Spleen (tissue), 13 donors: ENCODE measurements at places on chromosomes 4 and X. TPM values are rescaled to one million over a fixed set of nuclear protein-coding genes. Genes with fewer than 3 reads are reported as not detected.

GRCh38 chrX:2984342-2984741 lies 22.0 kb upstream of the ARSH start:
- no peaks in the 10 kb centered on the region for H3K36me3 ChIP-seq
- no peaks in the 10 kb centered on the region for H3K27me3 ChIP-seq
- no peaks in the 10 kb centered on the region for H3K4me1 ChIP-seq
- H3K27ac ChIP-seq: no peak overlapping the region
- DNase-seq: no peak

DNA sequence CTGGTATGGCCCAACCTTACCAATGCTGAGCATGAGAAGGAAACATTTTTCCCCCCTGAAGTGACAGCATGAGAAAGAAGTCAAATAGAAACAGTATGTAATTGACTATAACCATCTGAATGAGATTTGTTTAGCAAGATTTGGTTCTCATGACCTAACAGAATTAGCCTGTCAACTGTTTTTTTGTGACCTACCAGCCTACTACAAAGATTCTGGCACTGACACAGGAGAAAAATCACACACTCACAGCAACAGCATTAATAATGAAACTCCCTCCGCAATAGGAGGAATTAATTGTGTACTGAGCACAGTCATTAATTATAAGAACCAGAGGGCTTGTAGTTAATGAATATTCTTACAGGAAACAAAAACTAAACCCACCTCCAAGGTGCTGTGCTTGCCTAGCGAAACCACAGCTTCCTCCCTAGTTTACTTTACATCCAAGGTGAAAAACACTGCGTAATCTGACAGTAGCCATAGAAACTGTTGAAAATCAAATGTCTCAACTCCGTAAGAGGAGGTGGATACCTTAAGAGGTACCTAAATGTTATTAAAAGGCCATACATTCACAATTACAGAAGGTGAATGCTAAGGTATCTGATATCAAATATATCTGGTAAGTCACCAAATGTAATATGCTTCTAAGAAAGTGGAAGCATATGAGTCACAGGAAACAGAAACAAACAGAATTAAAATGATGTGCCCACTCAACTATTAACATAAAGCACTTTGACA lies 34.9 kb downstream of the MMRN1 start:
- no peaks in the 10 kb centered on the region for H3K36me3 ChIP-seq
- no peaks in the 10 kb centered on the region for H3K4me1 ChIP-seq
- H3K27me3 ChIP-seq: no peaks in the 10 kb centered on the region
- no peak overlapping the region for H3K27ac ChIP-seq
- no peak for DNase-seq

DNA sequence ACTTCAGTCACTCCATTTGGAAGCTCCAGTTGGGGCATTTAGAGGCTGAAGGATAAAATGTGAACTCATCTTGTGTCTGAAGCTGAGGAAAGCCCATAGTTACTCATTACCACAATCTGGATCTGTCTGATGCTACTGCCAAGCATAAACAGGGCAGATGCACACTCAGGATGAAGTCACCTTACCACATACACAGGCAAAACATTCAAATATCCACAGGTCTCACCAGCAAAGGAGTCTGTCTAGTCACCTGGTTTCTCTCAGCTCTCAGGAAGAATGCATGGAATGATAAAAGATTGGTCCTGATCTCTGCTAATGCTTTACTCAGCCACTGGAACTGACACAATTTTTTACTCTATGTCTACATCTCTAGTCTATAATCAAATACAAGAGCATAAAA lies 13.0 kb upstream of the ODAPH start:
- no peaks in the 10 kb centered on the region for H3K4me1 ChIP-seq
- H3K4me3 ChIP-seq: no peak overlapping the region
- no peak overlapping the region for H3K27ac ChIP-seq
- H3K27me3 ChIP-seq: no peaks in the 10 kb centered on the region
- peaks cover 6% of the 10 kb centered on the region for H3K36me3 ChIP-seq

DNA sequence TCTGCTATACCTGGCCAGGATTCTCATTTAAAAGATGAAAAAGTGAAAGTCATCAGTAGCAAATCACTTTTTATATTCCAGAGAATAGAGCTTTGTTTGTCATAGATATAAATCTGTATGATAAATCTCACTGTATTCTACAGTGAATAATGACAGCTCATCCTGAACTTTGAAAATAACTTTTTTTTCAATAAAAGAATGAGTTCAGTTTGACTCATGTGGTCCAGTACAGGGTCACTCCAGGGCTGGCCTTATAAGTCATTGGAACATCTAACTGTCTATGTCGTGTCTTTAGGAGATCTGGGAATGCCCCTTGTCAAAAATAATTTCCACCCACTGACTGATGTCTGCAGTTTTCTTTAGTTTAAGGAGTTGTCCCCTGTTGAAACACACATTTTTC lies 18.5 kb upstream of the CXCL8 start:
- no peak for DNase-seq
- no peaks in the 10 kb centered on the region for H3K27me3 ChIP-seq
- H3K4me3 ChIP-seq: no peak overlapping the region
- no peaks in the 10 kb centered on the region for H3K36me3 ChIP-seq
- no peak overlapping the region for H3K27ac ChIP-seq

DNA sequence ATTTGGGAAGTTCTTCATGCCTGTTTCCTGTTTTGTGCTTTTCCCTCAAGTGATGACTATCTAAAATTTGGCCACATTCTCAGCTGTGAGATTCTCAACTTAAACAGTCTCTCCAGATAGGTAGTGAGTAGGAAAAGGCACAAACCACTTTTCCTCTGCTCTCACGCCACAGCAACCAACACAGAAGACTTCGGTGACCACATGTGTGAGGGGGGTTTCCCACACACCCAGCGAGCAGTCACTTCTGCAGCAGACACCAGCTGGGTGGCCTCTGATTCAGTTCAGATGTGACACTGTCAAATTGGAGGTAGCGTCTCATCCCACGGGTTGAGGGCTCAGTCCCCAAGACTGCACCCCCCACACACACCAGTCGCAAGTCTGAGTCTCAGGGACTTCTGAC lies 25.1 kb upstream of the CLDN34 start:
- no peak overlapping the region for H3K4me3 ChIP-seq
- H3K36me3 ChIP-seq: no peaks in the 10 kb centered on the region
- no peaks in the 10 kb centered on the region for H3K27me3 ChIP-seq
- H3K27ac ChIP-seq: no peak overlapping the region
- no peak for DNase-seq
- H3K4me1 ChIP-seq: no peaks in the 10 kb centered on the region

- H3K4me3 ChIP-seq: no peak overlapping the region
- no peaks in the 10 kb centered on the region for H3K36me3 ChIP-seq
- no peaks in the 10 kb centered on the region for H3K27me3 ChIP-seq
- H3K4me1 ChIP-seq: no peaks in the 10 kb centered on the region
Observed at GRCh38 chr4:83138946-83139345, 24.4 kb upstream of the PLAC8 start.

DNA sequence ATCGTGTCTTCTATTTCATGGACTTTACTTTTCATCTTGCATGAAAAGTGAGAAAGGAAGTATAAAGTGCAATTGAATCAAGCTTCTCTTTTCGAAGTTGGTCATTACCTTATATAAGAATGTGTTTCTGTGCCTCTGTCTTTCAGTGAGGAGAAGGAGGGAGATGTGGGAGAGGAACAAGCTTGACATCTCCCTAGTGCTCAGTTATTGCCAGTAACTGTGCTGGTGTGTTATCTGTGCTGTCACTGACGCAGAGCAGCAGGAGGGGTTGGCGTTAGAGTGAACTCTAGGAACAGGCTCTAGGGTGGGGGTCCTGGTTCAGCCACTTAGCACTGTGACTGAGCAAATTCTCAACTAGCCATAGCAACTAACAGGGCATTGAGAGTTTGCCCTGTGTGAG lies 34.0 kb upstream of the TBC1D9 start:
- H3K27ac ChIP-seq: peak overlapping the region; percentile 86
- H3K27me3 ChIP-seq: no peaks in the 10 kb centered on the region
- H3K4me3 ChIP-seq: no peak overlapping the region
- no peak for DNase-seq

DNA sequence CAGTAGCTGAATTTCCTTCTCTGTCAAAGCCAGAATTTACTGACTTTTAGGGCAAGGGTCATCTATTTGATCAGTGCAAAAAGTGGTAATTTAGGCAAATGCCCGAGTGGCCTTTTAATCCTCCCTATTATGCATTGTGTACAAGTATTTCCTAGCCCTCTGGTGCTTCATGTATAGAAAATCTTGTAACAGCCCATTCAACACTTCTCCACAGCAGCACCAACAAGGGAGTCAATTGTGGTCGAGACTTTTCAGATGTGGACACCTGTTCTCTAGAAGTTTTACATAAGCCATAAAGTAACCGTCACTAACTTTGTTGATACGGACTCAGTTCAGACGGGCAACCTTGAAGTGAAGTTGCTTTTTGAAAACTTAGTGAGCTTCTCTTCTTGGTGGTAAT lies 50.9 kb upstream of the FHDC1 start:
- no peaks in the 10 kb centered on the region for H3K27me3 ChIP-seq
- H3K4me1 ChIP-seq: no peaks in the 10 kb centered on the region
- H3K4me3 ChIP-seq: no peak overlapping the region

DNA sequence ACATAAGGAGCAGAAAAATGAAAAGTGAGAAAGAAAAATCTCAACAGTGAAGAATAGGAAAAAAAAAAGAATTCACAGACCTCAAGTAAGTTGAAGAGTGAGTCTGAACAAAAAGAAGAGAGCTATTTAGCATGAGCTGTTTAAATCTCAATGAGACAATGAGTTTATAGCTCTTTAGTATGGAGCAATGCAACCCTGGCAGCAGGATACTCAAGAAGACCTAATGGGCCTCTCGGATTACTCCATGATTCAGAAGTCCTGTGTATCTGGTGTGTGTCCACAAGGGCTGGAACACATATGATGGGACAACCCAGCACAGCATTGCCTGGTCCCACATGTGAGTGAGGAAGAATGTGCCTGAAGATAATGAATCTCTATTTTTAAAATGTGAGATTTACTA lies 563.1 kb upstream of the INTU start:
- DNase-seq: no peak
- no peaks in the 10 kb centered on the region for H3K27me3 ChIP-seq
- H3K27ac ChIP-seq: no peak overlapping the region
- H3K4me1 ChIP-seq: no peaks in the 10 kb centered on the region
- H3K36me3 ChIP-seq: no peaks in the 10 kb centered on the region

- H3K4me3 ChIP-seq: no peak overlapping the region
- no peaks in the 10 kb centered on the region for H3K4me1 ChIP-seq
- no peak for DNase-seq
- no peak overlapping the region for H3K27ac ChIP-seq
- no peaks in the 10 kb centered on the region for H3K36me3 ChIP-seq
- peaks cover 7% of the 10 kb centered on the region for H3K27me3 ChIP-seq
Observed at GRCh38 chrX:43878906-43879526, 3.2 kb downstream of the MAOB start.

SULT1E1 gene
- not detected for total RNA-seq

SLC34A2 gene
- 0.61 TPM for total RNA-seq

RHOXF2B gene
- not detected for total RNA-seq
